ENCODE measurements at places on chromosomes 16 and 17. TPM values are rescaled to one million over a fixed set of nuclear protein-coding genes. Genes with fewer than 3 reads are reported as not detected.

GRCh38 chr17:61519754-61520440 is 67.7 kb downstream of the TBX4 start:
- DNase-seq, result no peak

- DNase-seq, result no peak
Measured at GRCh38 chr17:14762736-14763479, 462.0 kb downstream of the HS3ST3B1 start.

- no peak for DNase-seq
Measured at GRCh38 chr16:35492225-35492624, 2032.8 kb downstream of the TP53TG3F start.

Gene ZG16
- not detected for total RNA-seq

DNA sequence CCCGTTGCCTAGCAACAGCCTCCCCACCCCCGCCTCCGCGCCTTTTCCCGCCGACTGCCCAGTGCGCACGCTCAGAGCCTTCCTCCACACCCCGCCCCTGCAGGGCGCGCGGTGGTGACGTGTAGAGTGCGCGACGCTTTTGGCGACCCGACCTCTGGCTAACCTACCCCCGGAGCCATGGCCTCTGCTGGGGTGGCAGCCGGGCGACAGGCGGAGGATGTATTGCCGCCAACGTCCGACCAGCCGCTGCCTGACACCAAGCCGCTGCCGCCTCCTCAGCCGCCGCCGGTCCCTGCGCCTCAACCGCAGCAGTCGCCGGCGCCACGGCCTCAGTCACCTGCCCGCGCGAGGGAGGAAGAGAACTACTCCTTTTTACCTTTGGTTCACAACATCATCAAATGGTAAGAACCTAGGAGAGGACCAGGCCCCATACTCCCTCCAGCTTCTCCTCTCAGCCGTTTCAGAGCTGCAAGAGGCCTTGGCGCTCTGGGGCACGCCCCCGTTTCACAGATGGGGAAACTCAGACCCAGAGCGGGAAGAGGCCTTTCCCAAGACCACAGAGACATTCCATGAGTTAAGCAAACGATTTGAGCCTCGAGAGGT is at the start of gene MED9:
TSS of gene MED9 (plus strand) at position 136 of the 603 bp plus-strand sequence. CDS start at position 178, 42 bp downstream.
- peak; percentile 93 for DNase-seq

GRCh38 chr17:3986939-3987335 is 22.7 kb upstream of the ATP2A3 start:
- no peak for DNase-seq

DNA sequence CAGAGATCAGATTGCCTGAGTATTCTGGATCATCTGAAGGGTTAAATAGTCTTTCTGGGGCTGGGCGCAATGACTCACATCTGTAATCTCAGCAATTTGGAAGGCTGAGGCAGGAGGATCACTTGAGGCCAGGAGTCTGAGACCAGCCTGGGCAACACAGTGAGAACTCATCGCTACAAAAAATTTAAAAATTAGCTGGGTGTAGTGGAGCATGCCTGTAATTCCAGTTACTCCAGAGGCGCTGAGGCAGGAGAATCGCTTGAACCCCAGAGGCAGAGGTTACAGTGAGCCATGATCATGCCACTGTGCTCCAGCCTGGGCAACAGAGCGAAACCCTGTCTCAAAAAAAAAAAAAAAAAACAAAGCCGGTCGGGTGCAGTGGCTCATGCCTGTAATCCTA is 15.7 kb downstream of the MVP start:
- no peak for DNase-seq

- no peak for DNase-seq
Measured at GRCh38 chr17:76485569-76485968, 15.7 kb downstream of the RHBDF2 start.

Data from left ventricle myocardium inferior (tissue), 1 donor.